CD8-positive, alpha-beta memory T cell (primary cell): ENCODE measurements at places on chromosomes 3 and 15. TPM values are rescaled to one million over a fixed set of nuclear protein-coding genes. Genes with fewer than 3 reads are reported as not detected.
A peak's percentile ranks its signal among the peaks of the same experiment; 100 is the strongest.

The CLDN16 gene
- total RNA-seq: not detected

DNA sequence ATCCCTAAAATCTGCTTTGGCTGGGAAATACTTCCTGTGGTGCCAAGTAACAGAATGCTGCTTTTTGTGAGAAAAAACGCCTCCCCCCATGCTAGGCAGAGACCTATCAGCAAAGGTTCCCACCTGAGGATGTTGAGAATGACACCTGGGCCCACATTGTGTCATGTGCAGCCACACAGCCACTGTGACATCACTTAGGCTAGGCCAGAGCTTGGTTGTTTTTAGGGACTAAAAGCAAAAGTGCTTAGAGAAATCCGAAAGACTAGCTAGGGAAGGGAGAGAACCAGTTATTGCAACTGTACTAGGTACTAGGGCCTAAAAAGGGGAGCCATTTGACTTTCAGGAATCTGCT lies 6.2 kb downstream of the ZDHHC3 start:
- H3K4me1 ChIP-seq: peaks cover 41% of the 10 kb centered on the region
- H3K27ac ChIP-seq: peak overlapping the region; percentile 25
- no peaks in the 10 kb centered on the region for H3K27me3 ChIP-seq
- H3K36me3 ChIP-seq: no peaks in the 10 kb centered on the region
- no peak for DNase-seq

The GALNT15 gene
- not detected for total RNA-seq

The KNG1 gene
- total RNA-seq: not detected

DNA sequence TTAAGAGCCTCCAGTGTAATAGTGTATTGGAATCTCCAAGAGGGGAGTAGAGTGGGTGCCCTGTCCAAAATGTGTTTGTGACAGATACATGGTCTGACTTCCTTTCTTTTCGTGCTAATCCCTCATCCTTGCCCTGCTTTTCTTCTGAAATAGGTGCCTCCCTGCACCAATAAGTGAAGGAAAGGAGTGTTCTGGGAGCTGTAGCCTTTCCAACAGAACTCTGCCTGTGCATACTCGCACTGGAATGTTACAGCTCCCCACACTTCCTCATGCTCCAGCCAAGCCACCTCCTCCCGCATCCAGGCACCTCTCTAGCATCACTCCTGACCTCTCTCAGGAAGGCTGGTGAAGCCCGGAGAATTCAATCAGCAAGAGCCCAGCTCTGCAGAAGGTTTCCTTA lies 478.0 kb downstream of the GABRG3 start:
- no peaks in the 10 kb centered on the region for H3K4me1 ChIP-seq
- H3K4me3 ChIP-seq: no peak overlapping the region
- H3K27me3 ChIP-seq: no peaks in the 10 kb centered on the region
- DNase-seq: no peak

- H3K4me1 ChIP-seq: no peaks in the 10 kb centered on the region
- H3K27me3 ChIP-seq: peaks cover 18% of the 10 kb centered on the region
- no peak overlapping the region for H3K27ac ChIP-seq
- DNase-seq: no peak
Observed at GRCh38 chr3:126358038-126358815, 1.0 kb upstream of the KLF15 start.

GRCh38 chr15:77867266-77868047 lies 210.1 kb downstream of the TBC1D2B start:
- H3K4me1 ChIP-seq: no peaks in the 10 kb centered on the region
- DNase-seq: no peak
- H3K36me3 ChIP-seq: no peaks in the 10 kb centered on the region
- no peak overlapping the region for H3K4me3 ChIP-seq
- no peaks in the 10 kb centered on the region for H3K27me3 ChIP-seq

The SERPINI2 gene
- not detected for total RNA-seq

- no peak overlapping the region for H3K27ac ChIP-seq
- DNase-seq: no peak
- peaks cover 15% of the 10 kb centered on the region for H3K4me1 ChIP-seq
- H3K27me3 ChIP-seq: no peaks in the 10 kb centered on the region
- peak overlapping the region; percentile 79 for H3K4me3 ChIP-seq
Observed at GRCh38 chr3:111069974-111070771, 1.4 kb upstream of the NECTIN3 start.

The MESP1 gene
- 5.3 TPM for total RNA-seq

The DNAH12 gene
- total RNA-seq: 0.13 TPM

- H3K4me1 ChIP-seq: no peaks in the 10 kb centered on the region
- H3K27me3 ChIP-seq: no peaks in the 10 kb centered on the region
- no peaks in the 10 kb centered on the region for H3K36me3 ChIP-seq
Observed at GRCh38 chr15:33894193-33894592, 74.1 kb upstream of the CHRM5 start.

The QTRT2 gene
- total RNA-seq: 48.0 TPM

The PLAAT1 gene
- not detected for total RNA-seq

- no peak overlapping the region for H3K27ac ChIP-seq
- H3K27me3 ChIP-seq: no peaks in the 10 kb centered on the region
- DNase-seq: no peak
Observed at GRCh38 chr3:33962396-33962795, 164.0 kb downstream of the PDCD6IP start.

The TTC21A gene
- total RNA-seq: 0.80 TPM

- H3K4me1 ChIP-seq: no peaks in the 10 kb centered on the region
- DNase-seq: no peak
- H3K27me3 ChIP-seq: no peaks in the 10 kb centered on the region
- H3K27ac ChIP-seq: no peak overlapping the region
- H3K36me3 ChIP-seq: no peaks in the 10 kb centered on the region
Observed at GRCh38 chr3:58206406-58207011, 4.3 kb downstream of the DNASE1L3 start.

The GCNT3 gene
- total RNA-seq: not detected

The LSAMP gene
- not detected for total RNA-seq

DNA sequence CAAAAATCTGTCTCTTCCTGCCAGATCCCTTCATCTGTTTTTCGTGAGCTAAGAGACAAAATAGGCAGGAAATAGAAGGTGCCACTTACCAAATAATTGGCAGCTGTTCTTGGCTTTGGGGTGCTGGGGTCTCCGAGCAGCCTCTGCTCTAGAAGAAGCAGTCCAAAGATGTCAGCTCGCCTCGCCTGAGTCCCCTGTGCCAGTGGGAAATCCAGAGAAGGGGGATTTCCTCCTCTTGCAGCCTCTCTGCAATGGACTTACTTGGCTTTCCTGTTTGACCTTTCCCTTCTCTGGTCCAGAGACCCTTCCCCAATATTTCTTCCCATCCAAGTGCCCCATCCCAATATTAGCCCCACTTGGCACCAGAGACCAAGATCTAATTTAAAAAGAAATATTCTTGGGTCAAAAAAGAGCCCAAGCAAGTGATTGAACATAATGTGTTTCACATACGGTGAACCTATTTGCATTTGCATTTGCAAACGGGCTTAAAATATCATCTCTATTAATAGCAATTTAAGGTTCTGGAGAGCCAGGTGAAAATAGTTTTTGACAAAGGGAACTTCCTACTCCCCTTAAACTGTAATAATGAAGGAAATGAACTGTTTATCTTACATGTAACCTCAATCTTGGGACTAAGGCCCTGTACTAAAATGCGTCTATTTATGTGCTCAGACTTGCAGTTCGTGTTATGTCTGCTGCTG lies 23.2 kb downstream of the CD86 start:
- no peaks in the 10 kb centered on the region for H3K4me1 ChIP-seq
- H3K27ac ChIP-seq: no peak overlapping the region
- no peak for DNase-seq
- no peaks in the 10 kb centered on the region for H3K27me3 ChIP-seq

DNA sequence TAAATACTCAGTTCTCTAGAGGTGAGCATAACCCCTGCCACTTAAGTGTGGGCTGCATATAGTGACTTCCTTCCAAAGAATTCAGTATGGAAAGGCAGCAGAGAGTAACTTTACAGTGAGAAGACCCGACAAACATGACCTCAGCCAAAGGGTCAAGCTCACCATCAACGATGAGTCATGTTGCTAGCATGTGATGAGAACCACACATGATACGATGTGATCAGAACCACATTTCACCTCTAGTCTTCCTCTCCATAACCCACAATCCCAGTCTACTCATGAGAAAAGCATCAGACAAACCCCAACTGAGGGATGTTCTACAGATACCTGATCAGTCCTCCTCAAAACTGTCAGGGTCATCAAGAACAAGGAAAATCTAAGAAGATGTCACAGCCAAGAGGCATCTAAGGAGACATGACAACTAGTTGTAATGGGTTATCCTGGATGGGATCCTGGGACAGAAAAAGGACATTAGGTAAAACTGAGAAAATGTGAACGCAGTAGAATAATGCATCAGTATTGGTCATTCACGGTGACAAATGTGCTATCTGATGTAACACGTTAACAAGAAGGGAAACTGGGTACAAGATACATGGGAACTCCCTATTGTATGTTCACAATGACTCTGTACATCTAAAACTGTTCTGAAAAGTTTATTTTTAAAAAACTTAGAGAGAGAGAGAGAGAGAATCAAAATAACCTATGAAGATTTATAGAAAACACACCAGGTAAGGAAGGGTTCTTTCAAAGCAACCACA lies 28.3 kb downstream of the SEC61A1 start:
- H3K4me3 ChIP-seq: no peak overlapping the region
- H3K27me3 ChIP-seq: no peaks in the 10 kb centered on the region
- H3K36me3 ChIP-seq: peaks cover 36% of the 10 kb centered on the region
- H3K27ac ChIP-seq: no peak overlapping the region

DNA sequence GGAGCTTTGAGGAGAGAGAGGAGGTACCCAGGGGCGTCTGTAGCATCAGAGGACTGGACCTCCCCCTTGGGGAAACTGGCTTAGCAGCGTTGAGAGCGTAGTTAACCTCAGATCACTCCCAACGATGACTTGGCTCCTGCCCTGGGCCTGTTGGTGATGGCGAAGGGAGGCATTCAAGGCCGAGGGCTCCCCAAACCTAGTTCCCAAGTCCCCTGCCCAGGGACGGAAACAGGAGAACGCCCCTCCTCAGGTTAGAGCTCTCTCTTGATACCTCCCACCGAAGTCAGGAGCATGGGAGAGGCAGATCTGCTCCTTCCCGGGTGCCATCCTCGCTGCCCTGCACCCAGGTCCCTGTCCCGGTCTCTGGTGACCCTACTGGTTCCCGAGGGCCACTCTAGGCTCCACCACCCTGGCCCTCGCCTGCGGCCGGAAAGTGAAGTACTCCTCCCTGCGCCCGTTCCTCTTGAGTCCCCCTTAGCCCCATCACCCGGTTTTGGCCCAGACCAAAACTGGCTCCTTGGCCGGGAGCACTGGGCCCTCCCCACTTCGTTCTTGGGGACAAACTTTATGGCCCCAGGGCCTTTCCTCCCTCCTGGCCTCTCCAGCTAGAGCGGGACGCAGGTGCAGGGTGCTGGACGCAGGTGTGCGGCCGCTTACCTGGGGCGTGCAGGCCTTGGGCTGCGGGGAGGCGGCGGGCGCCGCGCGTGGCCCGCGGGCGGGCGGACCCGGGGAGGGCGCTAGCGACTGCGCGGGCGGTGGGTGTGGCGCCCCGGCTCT lies 2.6 kb upstream of the SKOR1 start:
- peaks cover 15% of the 10 kb centered on the region for H3K4me1 ChIP-seq
- no peak overlapping the region for H3K4me3 ChIP-seq
- peaks cover 48% of the 10 kb centered on the region for H3K27me3 ChIP-seq
- H3K36me3 ChIP-seq: no peaks in the 10 kb centered on the region
- no peak for DNase-seq

The GRAMD1C gene
- 0.81 TPM for total RNA-seq
